ENCODE measurements at places on chromosomes 12 and 14. TPM values are rescaled to one million over a fixed set of nuclear protein-coding genes. Genes with fewer than 3 reads are reported as not detected.

KCNJ8 gene
- 51.3 TPM for total RNA-seq

INSM2 gene
- total RNA-seq = not detected

HOXC4 gene
- total RNA-seq = not detected

GDF3 gene
- total RNA-seq = 0.19 TPM

DNA sequence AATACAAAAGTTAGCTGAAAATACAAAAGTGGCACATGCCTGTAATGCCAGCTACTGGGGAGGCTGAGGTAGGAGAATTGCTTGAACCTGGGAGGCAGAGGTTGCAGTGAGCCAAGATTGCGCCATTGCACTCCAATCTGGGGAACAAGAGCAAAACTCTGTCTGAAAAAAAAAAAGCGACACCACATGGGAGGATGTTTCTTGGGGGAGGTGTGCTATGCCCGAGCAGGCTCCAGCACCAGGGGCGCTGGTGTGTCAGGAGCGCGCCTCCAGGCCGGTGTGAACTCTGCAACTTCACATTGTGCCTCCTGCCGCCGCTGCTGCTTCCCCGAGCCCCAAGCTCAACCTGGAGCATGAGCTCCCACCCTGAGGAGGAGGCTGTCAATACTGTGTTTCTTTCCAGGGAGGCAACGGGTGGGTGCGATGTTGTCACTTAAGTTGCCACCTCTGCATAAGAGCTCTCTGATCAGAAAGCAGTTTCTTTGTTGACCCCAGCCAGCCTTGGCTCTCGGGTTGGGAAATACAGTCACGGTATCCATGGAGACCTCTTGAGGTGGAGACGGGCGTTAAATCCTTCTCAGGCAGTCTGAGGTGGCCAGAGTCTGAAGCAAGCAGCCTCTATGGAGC lies 18.9 kb downstream of the DEGS2 start:
- DNase-seq = no peak

GRCh38 chr12:19382111-19382526 lies 57.2 kb upstream of the AEBP2 start:
- DNase-seq = no peak

DNA sequence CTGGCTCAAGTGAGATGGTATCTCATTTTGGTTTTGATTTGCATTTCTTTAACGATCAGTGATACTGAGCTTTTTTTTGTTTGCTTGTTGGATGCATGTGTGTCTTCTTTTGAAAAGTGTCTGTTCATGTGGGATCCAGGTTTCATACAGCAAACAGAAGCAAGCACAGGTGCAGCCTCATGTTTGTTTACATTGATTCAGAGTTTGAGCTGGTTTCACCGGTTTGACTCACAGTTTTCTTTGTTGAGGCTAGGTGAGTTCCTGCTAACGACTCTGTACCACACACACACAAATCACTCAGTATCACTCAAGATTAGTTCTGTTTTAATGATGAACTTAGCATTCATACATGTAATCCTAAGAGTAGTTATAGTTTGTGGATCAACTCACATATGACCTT lies 3.7 kb downstream of the OR10G2 start:
- DNase-seq = no peak

GRCh38 chr14:87158283-87158682 lies 834.7 kb downstream of the GALC start:
- no peak for DNase-seq

DNA sequence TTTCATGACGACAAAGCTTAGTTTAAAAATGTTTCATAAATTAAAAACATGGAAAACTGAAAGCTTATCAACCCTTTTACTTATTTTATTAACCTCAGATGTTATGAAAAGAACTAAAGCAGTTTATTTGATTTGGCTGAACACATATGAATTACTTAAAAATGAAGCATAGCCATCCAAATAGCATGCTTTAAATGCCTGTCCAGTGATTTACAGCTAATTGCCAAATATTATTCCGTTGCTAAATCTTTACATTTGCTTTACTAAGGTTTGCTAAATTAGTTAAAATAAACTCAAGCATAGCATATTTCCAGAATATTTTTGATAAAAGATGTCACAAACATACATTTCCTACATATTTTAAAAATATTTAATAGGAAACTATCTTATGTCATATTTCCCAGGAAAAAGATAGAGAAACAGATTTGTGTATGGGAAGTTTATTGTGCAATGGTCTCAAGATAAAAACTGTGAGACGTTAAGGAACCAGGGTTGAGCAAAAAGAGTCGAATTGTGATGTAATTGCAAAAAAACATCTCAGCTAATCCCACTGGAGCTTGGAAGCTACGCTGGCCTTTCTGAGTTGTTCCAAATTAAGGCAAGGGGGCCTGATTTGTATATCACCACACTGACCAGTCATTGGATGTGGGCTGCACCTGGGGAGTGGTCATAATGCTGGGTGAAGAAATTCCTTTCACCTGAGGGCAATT lies 25.8 kb downstream of the GPR135 start:
- no peak for DNase-seq

GRCh38 chr14:34780646-34781045 lies 66.3 kb upstream of the CFL2 start:
- no peak for DNase-seq

- no peak for DNase-seq
Observed at GRCh38 chr12:130474599-130475269, 137.0 kb downstream of the PIWIL1 start.

- no peak for DNase-seq
Observed at GRCh38 chr14:60670989-60671388, 21.7 kb upstream of the SIX1 start.

- DNase-seq = no peak
Observed at GRCh38 chr12:101050631-101051030, 159.4 kb downstream of the SLC5A8 start.

- no peak for DNase-seq
Observed at GRCh38 chr12:100555722-100556121, 17.8 kb upstream of the GAS2L3 start.
